SIG-M5 (cell line): ENCODE measurements at places on chromosomes 7 and 10.

DNA sequence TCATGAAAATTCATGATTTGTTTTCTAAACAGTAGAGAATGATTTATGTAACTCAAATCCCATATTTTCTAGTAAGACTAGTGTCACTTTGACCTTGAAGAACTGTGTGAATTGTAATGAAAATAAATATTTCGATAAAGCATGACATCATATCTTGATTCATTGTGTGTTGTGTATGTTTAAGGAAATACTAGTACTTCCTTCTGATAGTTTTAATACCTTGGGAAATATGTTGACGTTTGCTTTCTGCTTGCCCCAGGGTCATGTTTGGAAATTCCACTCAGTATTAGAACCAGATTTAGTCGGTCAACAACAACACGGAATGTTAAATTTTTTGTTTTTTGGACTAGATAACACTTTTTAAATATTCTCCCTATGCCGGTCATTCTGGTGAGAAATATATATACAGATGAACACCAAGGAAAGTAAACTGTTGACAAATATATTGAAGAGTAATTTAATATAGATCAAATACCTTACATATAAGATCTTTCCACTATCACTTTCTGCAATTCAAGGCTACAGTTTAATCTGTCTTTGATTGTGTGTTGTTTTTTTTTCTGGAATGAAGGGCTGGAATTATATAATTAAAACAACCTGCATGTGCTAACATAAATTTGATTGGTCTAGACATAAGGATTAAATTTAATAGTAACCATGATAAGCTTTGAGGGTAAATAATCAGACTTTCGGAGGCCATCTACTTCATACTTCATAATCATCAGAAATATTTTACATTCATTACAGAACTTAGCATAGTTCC, 126.2 kb downstream of the MDFIC start:
- DNase-seq = no peak

DNA sequence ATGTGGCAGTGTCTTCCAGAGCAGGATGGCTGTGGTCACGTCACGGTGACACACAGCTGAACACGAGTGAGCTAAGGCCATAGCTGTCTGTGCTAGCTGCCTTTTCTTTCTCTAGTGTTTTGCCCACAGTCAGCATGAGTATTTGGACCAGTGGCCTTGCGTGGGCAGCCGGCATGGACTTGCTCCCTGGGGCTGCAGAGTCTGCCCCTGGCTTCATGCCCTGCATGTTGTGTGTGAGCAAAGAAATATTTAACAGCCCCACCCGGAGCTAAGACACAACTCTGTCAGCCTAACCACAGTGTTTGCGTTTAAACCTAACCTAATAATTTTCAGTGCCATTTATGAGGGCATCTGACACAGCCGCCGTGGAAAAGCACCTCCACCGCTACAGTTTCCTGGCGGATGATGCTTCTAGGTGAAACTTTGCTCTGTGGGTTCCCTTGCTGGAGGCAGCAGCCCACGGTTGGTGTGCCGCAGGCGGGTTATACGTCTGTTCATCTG, 14.6 kb downstream of the CHST12 start:
- DNase-seq = no peak

- no peak for DNase-seq
Measured at GRCh38 chr10:48684463-48684791, 246 bp upstream of the WDFY4 start.

- DNase-seq = no peak
Measured at GRCh38 chr10:129958148-129958628, 5.9 kb downstream of the EBF3 start.

- DNase-seq = no peak
Measured at GRCh38 chr10:108303149-108303548, 1138.6 kb upstream of the SORCS1 start.

GRCh38 chr10:100872034-100872791, 40.5 kb upstream of the SLF2 start:
- DNase-seq = no peak
